ENCODE measurements at places on chromosomes 7 and 10.
A peak's percentile ranks its signal among the peaks of the same experiment; 100 is the strongest.

DNA sequence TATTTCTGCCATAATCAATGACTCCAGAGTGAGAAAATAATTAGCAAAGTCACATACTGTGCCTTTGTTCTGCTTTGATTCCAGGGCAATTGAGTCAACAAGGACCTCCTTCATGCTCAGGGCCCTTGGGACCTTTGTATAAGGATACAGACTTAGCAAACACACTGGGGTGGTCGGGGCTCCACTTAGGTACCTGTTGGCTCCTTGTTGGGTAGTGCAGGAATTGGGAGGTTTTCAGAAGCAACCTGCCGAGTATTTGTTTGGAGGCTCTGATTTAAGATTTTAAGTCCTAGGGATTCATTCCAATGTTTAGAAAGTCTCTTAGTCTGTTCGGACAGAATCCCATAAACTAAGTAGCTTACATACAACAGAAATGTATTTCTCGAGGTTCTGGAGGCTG, 3.0 kb downstream of the ADCK2 start:
- no peak for DNase-seq

GRCh38 chr7:504221-505111, 15.2 kb downstream of the PDGFA start:
- no peak for DNase-seq

DNA sequence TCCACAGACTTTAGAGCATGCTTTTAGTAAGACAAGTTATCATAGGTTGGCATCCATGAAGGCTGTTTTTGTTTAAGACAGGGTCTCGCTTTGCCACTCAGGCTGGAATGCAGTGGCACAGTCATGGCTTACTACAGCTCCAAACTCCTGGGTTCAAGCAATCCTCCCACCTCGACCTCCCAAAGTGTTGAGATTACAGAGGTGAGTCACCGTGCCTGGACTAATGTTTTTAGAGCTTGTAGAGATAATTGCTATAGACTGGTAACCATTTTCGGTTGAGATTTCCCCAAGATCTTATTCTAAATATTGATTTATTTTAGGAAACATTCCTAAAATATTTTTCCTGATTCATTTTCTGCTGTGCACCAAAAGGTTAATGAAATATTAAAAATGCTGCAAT, 5.4 kb upstream of the ZNF398 start:
- no peak for DNase-seq

DNA sequence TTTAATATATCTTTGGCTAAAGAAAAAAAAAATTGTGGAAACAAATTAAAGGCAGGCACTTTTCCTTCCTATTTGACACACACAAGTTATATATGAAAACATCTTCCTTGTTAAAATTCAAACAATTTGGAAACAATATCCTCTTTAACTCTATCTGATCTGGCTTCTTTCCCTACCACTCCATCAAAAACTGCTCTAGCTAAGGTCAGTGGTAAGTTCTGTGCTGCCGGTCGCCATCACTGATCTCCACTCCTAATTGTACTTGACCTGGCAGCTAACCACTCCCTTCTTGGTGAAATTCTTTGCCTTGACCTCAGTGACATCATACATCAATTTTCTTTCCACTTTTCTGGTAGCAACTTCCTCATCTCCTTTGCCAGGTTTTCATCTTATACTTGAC, 47.9 kb upstream of the MRLN start:
- DNase-seq, result no peak

GRCh38 chr10:89814278-89814677, 112.9 kb downstream of the KIF20B start:
- DNase-seq, result no peak

- peak; percentile 83 for DNase-seq
Measured at GRCh38 chr7:11831736-11832495, at the start of gene THSD7A. THSD7A (minus strand) TSS chr7:11832198; CDS start chr7:11831946, 252 bp downstream.

- no peak for DNase-seq
Measured at GRCh38 chr10:24695452-24695851, 28.2 kb downstream of the ARHGAP21 start.

DNA sequence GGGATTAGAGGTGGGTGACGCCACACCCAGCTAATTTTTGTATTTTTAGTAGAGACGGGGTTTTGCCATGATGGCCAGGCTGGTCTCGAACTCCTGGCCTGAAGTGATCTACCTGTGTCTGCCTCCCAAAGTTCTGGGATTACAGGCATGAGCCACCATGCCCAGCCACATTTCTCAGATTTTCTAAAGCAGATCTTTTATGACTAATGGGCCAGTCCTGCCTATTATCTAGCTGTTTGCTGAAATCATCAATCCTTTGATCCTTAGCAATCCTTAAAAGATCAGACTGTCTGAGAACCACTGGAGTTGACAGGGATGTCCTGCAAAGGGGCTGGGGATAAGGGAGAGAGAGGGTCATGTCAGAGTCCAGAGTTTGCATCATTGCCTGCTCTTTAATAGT, 21.2 kb upstream of the ABCA13 start:
- DNase-seq, result no peak

DNA sequence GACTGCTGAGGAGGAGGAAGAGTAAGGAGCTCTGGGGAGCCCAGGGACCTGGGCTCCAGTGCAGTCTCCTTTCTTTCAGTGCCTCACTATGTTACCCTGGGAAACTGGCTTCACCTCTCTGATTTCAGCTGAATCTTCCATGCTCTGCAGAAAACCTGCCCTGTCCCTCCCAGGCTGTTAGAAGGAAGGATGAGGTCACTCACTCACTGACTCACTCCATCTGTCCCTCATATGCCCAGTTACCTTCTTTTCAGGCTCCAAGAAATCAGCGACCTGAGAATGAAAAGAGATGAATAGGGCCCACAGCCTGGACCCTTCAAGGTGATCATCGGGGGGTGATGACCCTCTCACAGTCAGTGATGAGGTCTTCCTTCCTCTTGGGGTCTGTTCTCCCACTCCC, 481 bp downstream of the SFTPA2 start:
- no peak for DNase-seq

DNA sequence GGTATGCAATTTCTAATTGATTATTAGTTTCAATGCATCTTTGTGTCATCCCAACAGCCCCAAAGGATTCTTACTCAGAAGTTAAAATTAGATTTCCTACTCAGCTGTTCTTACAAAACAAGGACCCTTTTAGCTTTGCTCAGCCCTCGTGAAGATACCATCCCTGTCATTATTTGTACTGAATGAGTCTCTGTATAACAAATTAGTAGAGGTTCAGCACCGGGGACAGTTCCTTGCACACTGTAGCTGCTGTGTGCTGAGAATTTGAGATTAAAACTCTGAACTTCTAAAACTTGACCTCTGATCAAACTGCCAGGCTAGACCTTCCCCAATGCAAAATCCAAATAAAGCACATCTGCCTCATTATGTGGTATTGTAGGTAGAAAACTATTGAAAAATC, 299.1 kb downstream of the LHFPL3 start:
- no peak for DNase-seq

- DNase-seq, result no peak
Measured at GRCh38 chr10:97442277-97442676, 3.5 kb downstream of the EXOSC1 start.

DNA sequence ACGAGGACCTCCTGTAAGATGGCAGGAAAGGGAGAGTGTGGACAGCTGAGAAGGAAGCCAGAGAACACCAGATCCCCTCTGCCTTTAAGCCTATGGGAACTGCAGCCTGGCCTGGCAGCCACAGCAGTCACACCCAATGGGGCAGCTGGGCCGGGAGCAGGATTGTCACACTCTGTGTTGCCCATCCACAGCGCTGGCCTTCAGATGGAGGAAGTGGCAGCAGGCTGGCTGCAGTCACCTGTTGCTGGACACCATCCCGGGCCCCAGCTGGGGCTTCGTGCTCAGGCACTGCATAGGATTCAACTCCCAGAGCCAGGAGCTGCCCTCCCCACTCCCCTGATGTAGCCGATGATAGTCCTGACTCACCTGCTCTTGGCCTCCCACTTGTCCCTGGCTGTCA, 114.4 kb downstream of the COL13A1 start:
- no peak for DNase-seq

DNA sequence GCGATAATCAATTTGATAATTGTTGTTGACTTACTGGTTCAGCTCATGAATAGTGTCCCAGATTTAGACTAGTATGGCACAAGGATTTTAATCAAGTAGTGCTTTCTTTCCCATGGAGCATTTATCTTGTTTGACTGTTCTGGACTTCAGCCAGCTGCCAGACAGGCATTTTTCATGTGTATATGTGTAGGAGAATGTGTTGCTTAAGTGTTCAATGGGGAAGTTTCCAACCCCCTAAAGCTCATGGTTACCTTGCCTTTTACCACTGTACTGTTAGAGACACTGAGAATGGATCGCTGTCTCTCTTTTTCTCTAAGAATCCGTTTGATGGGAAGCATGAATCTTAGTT, 103.9 kb downstream of the LRRC4 start:
- no peak for DNase-seq

GRCh38 chr7:157003756-157004520, 6.5 kb downstream of the MNX1 start:
- no peak for DNase-seq

GRCh38 chr7:80881351-80881900, 37.4 kb downstream of the SEMA3C start:
- no peak for DNase-seq

GRCh38 chr7:36639826-36640225, 84.5 kb downstream of the AOAH start:
- no peak for DNase-seq

DNA sequence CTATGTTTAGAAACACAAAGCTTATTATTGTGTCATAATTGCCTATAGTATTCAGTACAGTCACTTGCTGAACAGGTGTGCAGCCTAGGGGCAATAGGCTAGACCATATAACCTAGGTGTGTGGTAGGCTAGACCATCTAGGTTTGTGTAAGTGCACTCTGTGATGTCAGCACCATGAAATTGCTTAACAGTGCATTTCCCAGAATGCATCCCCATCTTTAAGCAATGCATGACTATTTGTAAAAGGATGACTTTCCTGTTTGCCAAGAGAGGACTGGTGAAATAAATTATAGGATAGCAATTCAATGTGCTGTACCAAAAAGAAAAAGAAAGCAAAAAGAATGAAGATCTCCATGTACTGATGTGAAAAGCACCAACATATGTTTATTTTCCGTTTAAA, 288.7 kb upstream of the AUTS2 start:
- no peak for DNase-seq

- DNase-seq, result no peak
Measured at GRCh38 chr7:84144935-84145334, 49.7 kb downstream of the SEMA3A start.

- DNase-seq, result no peak
Measured at GRCh38 chr7:158617737-158618128, 30.1 kb upstream of the PTPRN2 start.

DNA sequence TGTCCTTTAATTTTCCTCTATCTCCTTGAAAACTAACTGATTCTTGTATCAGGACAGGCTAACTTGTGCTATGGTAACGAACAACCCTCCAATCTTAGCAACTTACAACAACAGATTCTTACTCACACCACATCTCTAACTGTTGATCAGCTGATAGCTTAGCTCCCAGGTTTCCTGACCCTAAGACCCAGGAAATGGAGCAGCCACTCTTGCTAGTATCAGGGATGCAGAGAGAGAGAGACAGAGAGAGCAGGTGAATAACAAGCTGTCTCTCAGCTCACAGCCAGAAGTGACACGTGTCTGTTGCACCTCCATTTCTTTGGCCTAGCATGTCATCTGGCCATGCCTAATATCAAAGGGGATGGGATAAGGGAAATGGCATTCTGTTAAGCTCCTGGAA, 1289.0 kb upstream of the AUTS2 start:
- no peak for DNase-seq

DNA sequence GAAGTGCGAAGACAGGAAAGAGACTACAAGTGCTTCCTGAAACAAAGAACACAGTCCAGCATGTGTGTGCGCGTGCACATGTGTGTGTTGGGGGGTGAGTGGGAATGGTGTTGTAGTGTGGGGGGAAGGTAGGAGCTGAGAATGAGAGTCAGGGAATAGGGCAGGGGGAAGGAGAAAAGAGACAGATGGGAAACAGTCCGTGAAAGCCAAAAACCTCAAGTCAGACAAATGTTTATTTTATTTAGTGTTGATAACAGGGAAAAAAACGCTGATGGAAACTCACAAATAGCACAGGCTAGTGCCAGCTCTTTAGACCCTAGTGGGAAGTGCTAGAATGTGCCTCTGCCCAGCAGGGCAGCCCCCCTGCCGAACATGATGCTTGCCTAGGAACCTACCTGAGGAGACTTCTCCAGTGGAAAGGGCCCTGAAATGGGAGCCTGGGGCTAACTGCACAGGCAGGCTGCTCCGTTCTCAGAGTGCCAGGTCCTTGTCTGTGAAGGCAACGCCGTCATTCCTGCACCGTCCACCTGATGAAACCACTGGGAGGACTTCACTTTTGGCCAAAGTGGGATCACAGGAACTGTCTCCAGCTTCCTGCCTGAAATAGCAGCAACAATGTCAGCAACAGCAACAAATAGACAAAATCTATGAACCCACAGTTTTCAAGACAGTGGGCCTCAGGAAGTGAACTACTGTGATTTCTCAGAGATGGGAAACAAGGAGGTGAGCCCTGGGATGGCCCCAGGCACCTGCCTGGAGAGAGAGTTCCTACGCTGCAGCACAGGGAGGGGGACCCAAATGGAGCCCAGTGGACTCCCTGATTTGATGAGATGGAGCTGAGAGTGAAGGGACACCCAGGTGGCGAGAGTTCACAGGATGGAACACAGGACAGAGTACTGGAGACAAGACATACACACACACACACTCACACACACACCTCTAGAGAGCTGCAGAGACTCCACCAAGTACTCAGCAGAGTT, 379.7 kb downstream of the RPS24 start:
- DNase-seq, result no peak

DNA sequence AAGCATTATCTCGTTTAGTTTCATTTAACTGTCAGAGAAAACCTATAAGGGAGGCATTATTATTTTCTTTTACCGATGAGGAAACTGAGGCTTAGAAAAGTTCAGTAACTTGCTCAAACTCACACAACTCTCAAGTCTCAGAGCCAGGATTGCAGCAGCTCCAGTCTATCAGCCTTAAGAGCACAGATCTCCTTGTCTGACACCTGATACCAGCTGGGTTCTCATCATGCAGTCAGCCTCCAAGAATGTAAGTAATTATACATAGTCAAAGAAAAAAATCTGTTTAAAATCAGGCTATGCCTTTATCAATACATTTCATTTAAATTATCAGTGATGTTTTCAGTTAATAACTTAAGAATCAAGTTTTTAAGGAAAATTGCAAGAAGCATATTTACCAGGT, 236.6 kb upstream of the TCF7L2 start:
- DNase-seq, result no peak

DNA sequence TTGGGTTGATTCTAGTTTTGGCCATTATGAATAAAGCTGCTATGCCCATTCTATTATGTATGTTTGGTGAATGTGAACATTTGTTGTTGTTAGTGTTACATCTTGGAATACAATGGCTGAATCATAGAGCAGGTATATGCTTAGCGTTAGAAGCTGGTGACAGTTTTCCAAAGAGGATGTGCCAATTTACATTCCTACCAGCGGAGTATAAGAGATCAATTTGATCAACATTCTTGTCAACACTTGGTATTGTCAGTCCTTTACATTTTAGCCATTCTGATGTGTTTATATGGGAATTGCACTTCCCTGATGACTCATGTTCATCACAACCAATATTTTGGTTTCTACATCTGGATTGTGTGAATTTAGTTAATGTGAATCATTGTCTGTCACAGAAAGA, 37.8 kb upstream of the COBL start:
- no peak for DNase-seq

- no peak for DNase-seq
Measured at GRCh38 chr10:4498711-4499251, 327.2 kb upstream of the AKR1E2 start.

Data from SHP77 treated with DMSO at 0.1 percent for 48 hours (cell line).